Stimulated activated naive CD8-positive, alpha-beta T cell treated with anti-CD3 and anti-CD28 coated beads, Interleukin-15, Interleukin-2, amounts not matched to agents 100 U/mL and 50 U/mL, for 24 hours (primary cell): ENCODE measurements at places on chromosomes 11 and 22.

GRCh38 chr11:102762361-102762767 is 18.1 kb downstream of the MMP10 start:
- no peak for DNase-seq

DNA sequence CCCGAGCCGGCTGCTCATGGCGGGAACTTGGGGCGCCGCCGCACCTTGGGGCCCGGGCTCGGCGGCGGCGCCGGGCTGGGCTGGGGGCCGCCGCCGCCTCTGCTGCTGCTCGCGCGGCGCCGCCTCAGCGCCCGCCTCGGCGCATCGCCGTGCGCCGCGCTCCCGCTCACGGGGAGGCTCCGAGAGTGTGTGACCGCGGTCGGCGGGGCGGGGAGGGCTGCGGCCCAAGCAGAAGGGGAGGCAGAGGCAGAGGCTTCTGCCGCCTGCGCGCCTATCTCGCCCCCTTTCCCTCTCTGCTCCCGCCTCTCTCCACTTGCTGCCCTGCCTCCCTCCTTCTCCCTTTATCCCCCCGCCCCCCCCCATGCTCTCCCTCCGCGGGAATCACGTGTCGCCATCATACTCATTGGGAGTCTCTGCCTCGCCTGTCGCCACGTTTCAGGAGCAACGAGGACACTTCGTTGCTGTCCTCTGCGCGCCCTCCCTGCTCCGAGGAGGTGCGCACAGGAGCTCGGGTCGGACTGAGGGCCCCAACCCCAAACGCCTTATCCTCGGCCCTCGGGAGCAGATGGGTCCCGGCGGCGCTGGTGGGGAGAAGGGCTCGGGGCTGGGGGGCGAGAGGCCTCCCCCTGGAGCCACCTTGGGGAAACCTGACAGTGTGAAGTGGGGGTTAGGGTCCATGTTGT is at the start of gene GUCY1A2:
Gene GUCY1A2, minus strand, starts transcription at position 258 of the 683 bp plus-strand sequence. CDS start 421 bp downstream, outside the sequence.
- peak; percentile 3 for DNase-seq

DNA sequence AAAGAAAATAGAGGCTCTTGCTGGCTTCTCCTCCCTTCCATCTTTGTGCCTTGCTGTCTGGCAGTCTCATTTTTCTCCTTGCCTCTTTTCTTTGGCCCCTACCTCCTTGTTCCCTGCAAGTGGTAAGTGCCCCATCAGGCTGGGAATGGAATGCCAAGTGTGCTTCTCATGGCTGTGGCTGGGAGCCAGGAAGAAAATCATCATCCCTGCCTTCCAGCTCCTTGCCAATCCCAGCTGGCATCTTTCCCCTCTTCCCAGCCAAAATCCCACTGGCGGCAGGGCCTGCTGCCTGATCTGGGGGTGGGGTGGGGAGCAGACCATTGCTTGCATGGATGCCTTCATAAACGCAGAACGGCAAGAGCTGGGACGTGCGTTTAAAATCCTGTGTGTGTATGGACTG is 27.0 kb upstream of the SLC25A18 start:
- DNase-seq: no peak

DNA sequence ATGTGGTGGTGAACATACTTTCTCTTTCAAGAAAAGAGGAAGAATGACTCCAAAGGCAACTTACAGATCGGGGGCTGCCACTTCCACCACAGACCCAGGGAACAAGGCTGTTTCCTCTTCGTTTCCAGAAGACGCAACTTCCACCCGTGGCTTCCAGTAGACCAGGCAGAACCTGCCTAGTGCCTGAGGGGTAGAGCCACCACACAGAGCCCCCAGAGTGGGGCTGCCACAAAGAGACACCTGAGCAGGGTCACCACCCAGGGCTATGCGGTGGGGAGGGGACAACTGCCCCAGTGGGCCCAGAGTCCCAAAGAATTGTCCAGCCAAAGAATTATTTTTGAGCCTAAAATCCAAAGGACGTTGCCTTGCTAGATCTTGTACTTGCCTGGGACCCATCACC is 16.7 kb upstream of the PHF21B start:
- DNase-seq: no peak

- no peak for DNase-seq
Observed at GRCh38 chr11:33478111-33478573, 221.0 kb downstream of the HIPK3 start.

DNA sequence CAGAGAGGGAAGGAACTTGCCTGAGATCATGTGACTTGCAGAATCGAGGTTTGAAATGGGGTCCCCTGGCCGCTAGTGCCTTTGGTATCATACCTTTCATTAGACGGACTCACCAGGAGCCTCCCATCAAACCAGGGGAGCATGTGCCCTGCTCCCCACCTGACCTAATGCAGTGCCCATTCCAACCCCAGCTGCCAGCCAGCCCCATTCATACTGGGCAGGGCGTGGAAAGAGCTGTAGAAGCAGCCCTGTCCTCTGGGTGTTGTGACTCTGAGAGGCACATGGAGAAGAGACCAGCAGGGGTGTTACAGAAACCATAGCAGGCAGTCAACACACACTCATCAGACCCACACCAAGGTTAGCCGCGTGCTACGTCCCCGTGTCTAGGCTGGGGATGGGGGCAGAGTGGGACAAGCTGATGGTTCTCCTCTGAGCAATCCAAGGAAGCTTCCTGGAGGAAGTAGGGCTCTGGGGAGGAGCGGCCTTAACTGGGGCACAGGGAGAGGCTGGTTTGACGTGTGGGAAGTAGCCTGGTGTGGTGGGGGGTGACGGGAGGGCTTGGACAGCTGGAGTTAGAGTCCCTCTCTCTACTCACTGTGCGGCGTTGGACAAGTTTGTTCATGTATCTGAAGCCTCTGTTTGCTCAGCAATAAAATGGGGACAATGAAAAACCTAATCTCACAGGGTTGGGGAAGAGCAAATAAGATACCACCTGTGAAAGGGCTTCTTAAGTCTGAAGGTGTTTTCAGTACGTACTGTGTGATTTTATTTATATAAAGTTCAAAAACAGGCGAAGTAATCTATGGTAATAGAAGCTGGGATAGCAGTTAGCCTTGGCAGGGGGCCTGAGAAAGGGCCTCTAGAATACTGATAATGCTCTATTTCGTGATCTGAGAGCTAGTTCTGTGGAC is 14.0 kb downstream of the GRIK4 start:
- no peak for DNase-seq

DNA sequence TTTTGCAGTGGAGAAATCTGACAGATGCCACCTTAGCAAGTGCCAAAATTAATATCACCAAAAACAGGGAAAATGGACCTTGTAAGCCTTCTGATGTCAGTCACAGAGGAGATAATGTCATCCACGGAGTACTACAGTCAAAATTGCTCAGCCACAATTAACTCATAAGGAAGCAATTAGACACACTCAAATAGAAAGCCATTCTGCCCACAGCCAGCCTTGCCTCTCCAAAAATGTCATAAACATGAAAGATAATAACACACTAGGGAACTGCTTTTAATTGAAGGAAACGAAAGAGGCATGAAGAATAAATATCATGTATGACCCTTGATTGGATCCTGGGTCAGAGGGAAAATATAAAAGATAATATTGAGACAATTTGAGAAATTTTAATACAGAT is 505.6 kb upstream of the API5 start:
- no peak for DNase-seq

GRCh38 chr11:3166268-3167142 is 1.4 kb upstream of the OSBPL5 start:
- no peak for DNase-seq

DNA sequence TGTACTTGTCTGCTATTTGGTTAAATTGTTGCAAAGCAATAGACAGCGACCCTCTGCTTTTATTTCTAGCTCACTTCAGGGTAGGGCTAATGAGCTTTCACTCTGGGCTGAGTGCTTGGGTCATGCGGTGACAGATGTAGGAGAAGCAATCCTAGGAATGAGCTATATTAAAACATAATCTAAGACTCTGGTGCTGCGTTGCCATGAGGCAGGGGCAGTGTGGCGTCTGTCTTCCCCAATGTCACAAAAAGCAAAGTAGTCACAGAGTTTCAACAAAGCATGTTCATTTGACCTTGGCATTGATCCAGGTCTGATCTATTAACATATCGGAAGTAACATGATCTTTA is 55.5 kb upstream of the GRAMD1B start:
- DNase-seq: no peak

DNA sequence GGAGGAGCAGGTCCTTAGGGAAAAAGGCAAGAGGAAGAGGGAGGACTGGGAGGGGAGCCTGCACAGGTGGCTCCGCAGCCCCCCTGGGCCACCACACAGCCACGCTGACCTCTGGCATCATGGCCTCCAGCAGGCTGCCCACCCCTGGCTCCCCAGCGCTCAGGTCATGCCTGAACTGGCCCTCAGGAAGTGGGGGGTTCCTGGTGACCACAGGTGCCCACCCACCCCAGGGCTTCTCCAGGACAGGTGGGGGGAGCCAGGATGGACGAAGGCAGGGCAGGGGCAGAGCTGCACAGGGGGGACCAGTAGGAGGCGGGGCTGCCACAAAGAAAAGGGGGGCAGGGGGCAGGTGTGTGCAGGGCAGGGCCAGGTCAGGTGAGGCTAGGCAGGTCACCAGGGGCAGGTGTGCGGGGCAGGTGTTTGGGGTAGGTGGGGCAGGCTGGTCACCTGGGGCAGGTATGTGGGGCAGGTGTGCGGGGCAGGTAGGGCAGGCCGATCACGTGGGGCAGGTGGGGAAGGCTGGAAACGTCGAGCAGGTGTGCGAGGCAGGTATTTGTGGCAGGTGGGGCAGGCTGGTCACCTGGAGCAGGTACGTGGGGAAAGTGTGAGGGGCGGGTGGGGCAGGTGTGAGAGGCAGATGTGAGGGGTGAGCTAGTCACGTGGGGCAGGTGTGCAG is 997 bp downstream of the DEAF1 start:
- no peak for DNase-seq

GRCh38 chr11:91243630-91244029 is 981.0 kb upstream of the FAT3 start:
- DNase-seq: no peak

GRCh38 chr11:114650661-114651060 is 27.7 kb upstream of the NXPE2 start:
- no peak for DNase-seq

DNA sequence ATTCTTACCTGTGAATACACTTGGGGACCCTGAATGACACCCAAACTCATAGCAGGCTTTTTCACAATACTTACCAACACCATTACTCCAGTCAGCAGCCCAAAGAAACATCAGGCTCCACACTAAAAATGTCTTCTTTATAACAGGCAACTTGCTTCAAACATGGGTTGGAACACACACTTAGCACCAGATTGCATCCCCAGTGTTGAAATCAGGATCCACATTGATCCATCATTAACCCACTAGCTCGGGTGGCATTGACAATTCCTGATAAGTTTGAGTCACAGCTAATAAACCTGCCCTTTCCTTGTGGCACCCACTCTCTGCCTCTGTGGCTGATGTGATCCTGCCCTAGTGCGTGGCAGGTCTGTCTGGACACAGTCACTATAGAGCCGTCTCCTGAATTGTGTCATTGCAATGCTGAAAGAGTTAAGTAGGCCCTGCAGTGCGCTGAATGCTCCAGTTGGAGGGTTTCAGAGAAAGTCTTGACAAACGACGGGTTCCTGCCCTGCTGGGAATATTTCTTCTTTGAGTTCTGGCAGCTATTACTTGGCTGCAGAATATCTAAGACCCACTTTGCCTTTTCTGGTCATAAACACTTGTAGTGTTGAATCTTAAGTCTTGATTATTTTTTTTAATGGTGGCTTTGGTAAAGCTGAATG is 19.6 kb upstream of the C11orf96 start:
- no peak for DNase-seq

GRCh38 chr11:109704432-109704831 is 282.4 kb downstream of the C11orf87 start:
- DNase-seq: no peak

DNA sequence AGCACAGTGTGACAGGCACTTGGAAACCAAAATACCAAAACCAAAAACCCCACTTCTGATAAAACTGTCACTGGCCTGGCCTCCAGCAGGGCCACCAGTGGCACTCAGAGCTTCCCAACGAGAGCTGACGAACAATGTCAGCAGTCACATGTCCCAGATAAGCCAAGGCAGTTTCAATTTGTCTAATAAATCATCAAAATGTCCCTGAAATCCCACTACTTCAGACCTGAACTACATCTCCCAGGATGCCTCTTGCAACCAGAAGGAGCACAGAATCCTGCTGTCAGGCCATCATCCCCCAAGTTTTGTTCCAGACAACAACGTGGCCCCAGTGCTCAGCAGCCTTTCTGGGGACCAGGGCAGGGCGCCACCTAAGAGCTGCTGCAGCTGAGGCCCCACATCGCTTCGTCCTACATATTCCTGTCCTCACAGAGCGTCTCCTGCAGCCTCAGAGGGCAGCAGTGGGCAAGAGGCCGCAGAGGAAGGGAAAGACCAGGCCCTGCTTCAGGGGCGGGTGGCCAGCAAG is 25.1 kb downstream of the LRFN4 start:
- DNase-seq: no peak

- no peak for DNase-seq
Observed at GRCh38 chr11:30565027-30565426, 21.1 kb downstream of the MPPED2 start.

DNA sequence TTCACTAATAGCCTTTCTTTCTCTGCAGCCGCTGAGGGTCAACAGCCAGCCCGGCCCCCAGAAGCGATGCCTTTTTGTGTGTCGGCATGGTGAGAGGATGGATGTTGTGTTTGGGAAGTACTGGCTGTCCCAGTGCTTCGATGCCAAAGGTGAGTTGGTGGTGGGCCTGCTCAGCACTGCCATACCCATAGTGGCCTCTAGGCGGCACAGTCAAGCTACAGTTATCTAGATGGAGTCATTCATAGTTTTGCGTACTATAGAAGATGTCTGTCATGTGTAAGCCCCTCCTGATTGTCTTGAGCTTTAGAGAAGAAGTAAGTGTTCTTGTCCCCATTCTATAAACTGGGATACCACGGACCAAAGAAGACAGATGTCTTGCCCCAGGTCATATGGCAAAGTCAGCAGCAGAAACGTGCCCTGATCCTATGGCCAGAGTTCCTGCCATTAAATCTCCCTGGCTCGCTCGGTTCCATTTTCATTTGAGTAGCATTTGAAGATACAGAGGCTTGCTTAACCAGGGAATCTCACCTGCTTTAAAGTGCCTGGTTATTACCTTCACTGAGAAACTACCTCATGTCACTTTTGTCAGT is 42.1 kb upstream of the CRTAM start:
- DNase-seq: peak; percentile 80

DNA sequence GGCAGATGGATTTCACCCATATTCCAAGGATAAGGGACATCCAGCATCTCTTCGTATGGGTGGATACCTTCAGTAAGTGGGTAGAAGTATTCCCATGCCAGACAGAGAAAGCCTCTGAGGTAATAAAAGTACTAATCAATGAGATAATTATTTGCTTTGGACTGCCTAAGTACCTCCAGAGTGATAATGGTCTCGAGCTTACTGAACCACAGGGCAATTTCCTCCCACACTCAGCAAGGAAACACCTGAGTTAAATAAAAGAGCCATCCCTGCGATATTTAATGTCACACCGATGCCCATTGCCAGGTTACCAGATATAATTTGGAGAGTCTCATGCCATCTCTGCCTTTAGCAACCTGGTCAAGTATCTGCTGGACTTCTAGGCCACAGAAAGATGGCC is 70.6 kb upstream of the MPEG1 start:
- DNase-seq: no peak

- DNase-seq: no peak
Observed at GRCh38 chr11:95515371-95515770, 274.2 kb downstream of the FAM76B start.

- DNase-seq: no peak
Observed at GRCh38 chr11:5129457-5129877, 8.7 kb downstream of the OR52A5 start.
